ENCODE measurements at places on chromosomes 16 and 17. TPM values are rescaled to one million over a fixed set of nuclear protein-coding genes. Genes with fewer than 3 reads are reported as not detected.

DNA sequence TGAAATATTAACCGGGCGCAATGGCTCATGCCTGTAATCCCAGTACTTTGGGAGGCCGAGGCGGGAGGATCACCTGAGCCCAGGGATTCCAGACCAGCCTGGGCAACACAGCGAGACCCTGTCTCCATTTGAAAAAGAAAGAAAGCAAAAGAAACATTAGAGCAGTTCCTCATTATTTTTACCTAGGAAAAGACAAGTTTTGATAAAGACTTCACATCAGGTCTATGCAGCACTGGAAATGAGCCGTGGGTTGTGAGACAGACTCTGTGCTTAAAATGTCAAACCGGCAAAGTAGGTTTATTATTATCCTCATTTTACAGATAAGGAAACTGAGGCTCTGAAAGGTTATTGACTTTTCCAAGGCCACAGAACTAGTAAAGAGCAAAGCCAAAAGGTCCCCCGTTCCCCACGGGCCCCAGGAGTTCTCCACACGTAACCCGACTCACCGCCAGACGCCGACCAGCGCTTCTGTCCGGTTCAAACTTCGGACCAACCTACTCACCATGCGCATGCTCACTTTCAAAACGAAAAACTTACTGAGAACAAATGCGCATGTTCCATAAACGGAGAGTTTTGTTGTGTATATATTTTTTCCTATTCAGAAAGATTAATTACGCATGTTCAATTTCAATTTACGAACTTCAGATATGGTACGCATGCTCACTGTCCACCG lies 356 bp downstream of the TUBD1 start:
- H3K27me3 ChIP-seq: no peaks in the 10 kb centered on the region
- peak overlapping the region; percentile 89 for H3K4me3 ChIP-seq
- DNase-seq: peak; percentile 88
- H3K36me3 ChIP-seq: peaks cover 50% of the 10 kb centered on the region

GRCh38 chr17:60392845-60393702 lies 1.1 kb upstream of the USP32 start:
- H3K27ac ChIP-seq: peak overlapping the region; percentile 93
- no peaks in the 10 kb centered on the region for H3K36me3 ChIP-seq
- H3K27me3 ChIP-seq: no peaks in the 10 kb centered on the region
- H3K4me1 ChIP-seq: peaks cover 89% of the 10 kb centered on the region

GRCh38 chr16:85963753-85964285 lies 64.9 kb downstream of the IRF8 start:
- peak overlapping the region; percentile 4 for H3K27ac ChIP-seq
- peaks cover 42% of the 10 kb centered on the region for H3K4me1 ChIP-seq
- H3K36me3 ChIP-seq: no peaks in the 10 kb centered on the region

GRCh38 chr17:33750943-33751701 lies 458.0 kb upstream of the ASIC2 start:
- H3K4me1 ChIP-seq: peaks cover 7% of the 10 kb centered on the region
- DNase-seq: peak; percentile 80
- no peaks in the 10 kb centered on the region for H3K36me3 ChIP-seq
- peaks cover 41% of the 10 kb centered on the region for H3K27me3 ChIP-seq

DNA sequence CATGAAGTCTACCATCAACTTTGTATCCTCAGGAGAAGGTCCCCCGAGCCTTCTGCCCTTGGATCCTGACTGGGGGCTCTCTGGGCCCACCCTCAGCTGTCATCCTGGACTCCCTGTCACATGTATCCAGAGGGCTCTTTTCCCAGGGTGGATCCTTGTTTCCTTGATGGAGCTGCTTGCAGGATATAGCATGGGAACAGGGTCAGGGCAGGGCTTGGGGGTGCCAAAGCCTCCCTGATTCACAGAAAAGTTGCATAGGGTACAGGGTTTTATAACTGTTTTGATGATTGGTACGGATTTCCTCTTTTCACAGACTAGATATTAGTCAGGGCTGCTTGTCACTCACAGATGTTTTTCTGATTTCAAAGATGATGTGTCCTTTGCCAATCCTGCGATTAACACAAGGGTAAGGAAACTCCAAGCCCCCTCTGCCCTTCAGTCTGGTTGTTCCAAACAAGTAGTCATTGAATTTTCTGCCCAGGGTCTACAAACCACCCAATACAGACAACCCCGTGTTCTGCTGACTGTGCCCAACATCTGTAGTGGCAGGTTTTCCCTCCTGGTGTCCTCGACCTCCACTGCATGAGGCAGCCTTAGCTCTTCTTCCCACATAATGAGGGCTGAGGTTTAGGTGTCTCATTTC lies 20.6 kb upstream of the SLC35G3 start:
- H3K36me3 ChIP-seq: no peaks in the 10 kb centered on the region
- no peaks in the 10 kb centered on the region for H3K27me3 ChIP-seq
- H3K4me3 ChIP-seq: no peak overlapping the region
- peak overlapping the region; percentile 58 for H3K27ac ChIP-seq

Gene AATK
- 10.9 TPM for total RNA-seq

Gene MT1M
- 4.7 TPM for total RNA-seq

Gene ABCA6
- total RNA-seq: 21.7 TPM

Gene LRRC75A
- total RNA-seq: 22.1 TPM

Gene C1QL1
- total RNA-seq: not detected

Data from spleen (tissue), 13 donors.